ENCODE measurements at places on chromosomes 11 and 22.
A peak's percentile ranks its signal among the peaks of the same experiment; 100 is the strongest.

GRCh38 chr11:28269586-28269985, 161.4 kb downstream of the METTL15 start:
- DNase-seq = no peak

- no peak for DNase-seq
Measured at GRCh38 chr11:122521626-122522025, 133.9 kb upstream of the UBASH3B start.

DNA sequence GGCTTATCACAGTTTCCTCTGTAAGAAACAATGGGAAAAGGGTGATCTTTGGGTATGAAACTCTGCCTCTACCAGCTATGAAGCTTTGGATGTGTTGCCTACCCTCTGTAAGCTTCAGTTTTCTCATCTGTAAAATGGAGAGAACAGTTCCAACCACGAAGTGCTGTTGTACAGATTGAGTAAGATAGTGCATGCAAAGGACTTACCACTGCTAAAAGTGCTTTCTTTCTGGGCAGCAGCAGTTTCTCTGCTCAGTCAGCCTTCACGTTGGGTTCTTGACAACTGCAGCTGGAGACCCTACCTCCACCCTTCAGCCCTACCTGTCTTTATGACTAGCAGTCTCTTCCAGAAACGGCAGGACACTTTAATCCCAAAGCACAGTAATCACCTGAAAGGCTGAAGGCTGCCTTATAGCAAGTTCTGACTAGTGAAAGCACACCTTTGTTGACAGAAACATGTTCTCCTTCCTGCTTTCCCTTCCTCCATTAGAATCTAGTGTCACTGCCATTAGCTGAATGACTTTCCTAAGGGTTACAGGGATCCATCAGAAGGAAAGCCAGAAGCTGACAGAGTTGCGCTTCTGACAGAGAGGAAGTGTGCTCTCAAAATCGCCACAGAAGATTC, 91.4 kb downstream of the RPL27A start:
- no peak for DNase-seq

- peak; percentile 30 for DNase-seq
Measured at GRCh38 chr22:28299753-28300152, 379.9 kb downstream of the TTC28 start.
